ENCODE measurements at places on chromosomes 7 and 10.
A peak's percentile ranks its signal among the peaks of the same experiment; 100 is the strongest.

DNA sequence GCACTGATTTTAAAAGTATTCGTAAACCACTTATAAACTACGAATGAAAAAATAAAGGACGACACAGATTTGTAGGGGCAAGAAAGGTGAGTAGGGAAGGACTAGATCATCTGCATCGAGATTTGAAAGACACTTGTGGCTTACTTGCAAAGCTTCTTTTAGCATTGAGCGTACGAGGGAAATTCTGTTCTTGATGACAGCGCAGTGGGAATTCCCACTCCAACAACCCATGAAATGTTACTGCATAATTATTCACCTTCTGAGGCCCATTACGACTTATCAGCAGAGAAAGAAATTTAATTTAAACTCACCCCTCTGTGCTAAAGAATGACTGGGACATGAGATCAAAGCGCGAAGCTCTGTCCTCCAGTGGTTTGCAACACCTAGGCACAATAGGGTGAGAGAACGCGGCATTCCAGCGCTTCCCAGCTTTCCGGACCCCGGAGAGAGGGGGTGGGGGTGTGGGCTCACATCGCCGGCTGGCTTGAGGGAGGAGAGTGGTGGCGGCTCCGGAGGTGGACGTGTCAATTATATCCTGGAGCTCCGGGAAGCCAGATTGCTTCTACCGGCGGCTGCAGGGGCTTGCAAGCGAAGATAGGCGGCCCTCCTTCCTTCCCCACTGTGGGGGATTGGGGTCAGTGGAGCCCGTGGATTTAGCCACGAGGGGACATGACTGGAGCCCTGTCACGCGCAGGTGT lies 10.3 kb downstream of the SP8 start:
- DNase-seq: no peak

GRCh38 chr7:8391353-8392062 lies 41.9 kb upstream of the NXPH1 start:
- DNase-seq: no peak

DNA sequence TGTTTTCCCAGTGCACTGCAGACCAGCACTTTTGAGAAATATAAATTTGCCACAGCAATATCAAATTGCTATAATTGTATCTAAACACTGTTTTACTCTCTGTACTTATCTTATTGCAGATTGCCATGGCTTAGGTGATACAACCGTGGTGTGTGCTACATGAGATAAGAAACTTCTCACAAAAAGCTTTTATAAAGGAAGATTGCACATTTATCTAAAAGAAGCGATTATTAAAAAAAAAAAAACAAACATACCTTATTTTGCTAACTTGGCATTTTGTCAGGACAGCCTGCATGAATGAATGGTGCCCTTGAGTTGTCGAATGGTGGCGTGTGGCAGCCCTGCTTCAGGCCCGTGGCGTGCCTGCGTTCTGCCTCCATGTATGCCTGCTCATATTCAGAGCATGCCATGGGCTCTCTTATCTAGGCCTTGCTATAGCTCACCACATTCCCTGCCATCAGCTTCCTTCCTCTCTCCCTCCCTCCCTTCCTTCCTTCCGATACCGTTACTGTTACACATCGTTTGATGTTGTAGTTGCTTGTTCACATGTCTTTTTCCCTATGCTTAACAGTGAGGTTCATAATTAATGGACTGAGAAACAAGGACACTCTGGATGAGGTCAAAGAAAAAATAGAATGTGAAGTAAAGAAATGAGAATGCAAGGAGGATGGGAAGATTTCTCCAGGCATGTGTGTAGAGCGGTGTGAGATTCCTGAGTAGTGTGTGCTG lies 34.9 kb downstream of the PRKAR2B start:
- no peak for DNase-seq

- DNase-seq: no peak
Observed at GRCh38 chr10:75655791-75656451, 224.5 kb downstream of the LRMDA start.

DNA sequence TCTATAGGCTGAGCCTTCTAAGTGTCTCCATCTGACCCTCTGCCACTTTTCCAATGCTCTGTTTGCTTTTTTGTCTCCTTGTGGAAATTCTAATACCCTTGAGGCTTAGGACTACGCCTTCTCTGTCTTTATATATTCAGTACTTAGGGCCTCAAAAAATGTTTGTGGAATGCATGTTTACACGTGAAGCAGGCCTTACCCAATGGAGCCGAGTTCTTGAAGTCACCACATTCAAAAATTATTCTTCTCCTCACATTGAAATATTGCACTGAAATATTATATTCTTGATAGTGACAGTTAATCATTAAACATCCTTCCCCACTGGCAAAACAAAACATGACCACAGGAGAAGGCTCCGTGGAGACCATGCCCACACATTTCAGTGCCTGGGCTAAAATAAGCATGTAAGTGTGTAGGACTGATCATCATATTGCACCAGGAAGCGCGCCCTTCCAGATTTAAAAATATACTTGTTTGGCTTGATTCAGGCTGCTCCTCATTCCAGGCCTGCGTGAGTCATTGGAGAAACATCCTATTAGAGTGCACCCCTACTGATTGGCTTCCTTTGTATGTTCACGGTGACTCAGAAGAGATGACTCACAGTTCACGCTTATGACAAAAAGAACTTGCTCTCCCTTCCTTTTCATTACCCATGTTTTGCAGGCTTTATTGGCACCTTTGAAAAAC lies 307.4 kb upstream of the AOAH start:
- DNase-seq: peak; percentile 73

- no peak for DNase-seq
Observed at GRCh38 chr10:71938211-71938610, 26.0 kb upstream of the CHST3 start.

DNA sequence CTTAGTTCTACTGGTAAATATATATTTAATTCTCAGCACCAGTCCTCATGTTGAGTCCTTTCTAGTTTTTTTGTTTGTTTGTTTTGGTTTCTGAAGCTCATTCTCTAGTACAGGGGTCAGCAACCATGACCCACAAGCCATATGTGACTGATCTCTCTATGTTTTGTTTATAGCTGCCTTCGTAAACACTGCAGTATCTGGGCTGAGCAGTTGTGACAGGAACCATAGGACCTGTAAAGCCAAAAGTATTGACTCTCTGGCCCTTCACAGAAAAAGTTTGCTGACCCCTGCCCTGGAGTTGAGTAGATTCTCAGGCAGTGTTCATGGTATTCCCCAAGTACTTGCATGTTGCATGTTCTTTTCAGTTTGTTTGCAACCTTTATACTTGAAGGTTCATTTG lies 20.8 kb downstream of the NET1 start:
- DNase-seq: no peak

DNA sequence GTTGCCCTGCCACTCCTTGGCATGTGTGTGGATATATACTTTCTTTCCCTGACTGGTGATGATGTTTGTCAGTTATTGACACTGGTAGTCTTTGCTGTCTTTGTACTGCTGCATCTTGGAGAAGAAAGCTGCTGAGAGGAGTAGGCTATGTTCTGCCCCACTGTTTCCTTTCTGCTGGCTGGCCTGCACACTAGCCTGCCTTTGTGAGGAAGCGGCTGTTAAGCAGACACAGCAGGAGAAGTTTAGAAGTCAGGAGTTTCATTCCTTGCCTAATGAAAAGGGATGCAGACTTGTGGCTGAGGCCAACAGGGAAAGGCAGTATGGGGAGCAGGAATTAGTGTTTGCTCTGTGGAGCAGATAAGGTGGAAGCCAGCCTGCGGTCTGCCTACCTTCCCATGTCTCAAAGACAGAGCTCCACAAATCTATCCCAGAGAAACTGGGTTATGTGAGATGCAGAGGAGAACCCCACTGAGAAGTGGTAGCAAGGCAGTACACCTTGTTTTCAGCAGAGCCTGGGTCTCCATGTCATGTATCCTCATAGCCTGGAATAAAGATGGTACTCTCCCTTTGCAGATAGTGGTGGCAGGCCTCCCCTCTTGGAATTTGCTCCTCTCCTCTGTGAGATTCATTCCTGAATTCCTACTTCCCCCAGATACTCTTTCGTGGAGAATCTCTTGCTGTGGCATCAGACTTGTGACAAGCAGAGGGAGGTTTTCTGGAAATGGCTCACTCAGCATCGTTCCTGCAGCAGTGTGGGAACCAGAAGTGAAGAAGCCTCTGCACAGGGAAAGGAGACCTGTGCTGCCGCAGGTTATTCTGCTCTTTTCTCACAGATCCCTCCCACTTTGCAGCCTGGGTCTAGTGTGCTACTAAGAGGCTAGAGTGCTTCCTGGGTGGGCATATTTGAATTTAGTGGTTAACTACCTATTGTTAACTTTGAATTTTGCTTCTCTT lies 130.2 kb downstream of the LRRC4 start:
- DNase-seq: no peak

DNA sequence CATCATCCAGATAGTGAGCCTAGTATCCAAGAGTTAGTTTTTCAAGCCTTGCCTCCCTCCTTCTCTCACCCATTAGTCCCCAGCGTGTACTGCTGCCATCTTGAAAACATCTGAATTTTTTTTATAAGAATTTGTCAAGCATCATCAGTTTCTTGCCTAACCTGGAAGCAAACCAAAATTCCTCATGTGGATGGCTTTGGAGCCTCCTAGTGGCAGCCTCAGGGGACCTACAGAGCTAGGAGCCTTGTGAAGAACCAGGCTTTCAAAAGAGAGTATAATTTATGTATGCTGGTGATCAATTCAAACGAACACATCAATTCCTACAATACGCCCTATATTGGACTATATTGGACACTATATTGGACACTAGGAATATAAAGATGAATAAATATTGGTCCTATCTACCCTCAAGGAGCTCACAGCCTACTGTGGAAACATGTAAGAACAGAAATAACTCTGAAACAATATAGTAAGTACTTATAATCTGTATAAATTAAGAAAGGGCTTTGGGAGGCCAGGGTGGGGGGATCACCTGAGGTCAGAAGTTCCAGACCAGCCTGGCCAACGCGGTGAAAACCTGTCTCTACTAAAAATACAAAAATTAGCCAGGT lies 63.4 kb downstream of the HPSE2 start:
- no peak for DNase-seq

GRCh38 chr7:138097064-138097741 lies 20.9 kb downstream of the AKR1D1 start:
- DNase-seq: no peak

DNA sequence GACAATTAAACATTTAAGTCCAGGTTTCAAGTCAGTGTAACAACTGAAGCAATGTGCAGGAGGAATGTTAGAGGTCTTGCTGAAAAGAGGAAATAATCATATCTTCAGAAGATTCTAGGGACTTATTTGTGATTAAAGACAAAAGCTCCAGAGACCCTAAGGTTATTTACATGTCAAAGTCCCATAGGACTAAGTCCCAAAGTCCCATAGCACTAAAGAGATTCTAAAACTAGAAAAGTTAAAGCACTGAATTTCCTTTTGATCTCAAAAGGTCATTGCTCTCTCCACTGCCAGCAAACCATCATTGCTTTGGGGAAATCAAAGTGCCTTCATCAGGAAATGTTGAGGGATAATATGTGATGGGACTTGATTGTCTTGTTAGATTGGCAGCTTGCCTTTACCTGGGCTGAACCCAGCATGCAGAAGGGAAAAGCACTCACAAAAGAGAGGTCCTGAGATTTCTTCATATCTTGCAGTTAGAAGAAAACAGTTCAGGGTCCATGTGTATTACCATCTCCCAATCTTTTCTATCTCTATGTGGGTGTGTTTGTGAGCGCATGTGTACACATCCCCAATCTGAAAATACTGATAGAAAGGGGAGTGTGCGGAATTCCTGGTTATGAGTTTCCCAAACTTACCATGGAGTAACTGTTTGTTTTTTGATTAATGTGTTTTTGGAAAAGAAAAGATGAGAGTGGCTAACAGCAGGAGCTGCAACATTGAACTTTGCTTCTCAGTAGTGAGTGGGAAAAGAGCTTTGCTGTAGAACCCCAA lies 21.8 kb downstream of the NUDT13 start:
- peak; percentile 9 for DNase-seq

- peak; percentile 74 for DNase-seq
Observed at GRCh38 chr7:129824291-129825208, 128.2 kb downstream of the UBE2H start.

- DNase-seq: peak; percentile 41
Observed at GRCh38 chr7:100137851-100138760, 10.6 kb upstream of the LAMTOR4 start.

GRCh38 chr10:74947781-74948401 lies 121.5 kb downstream of the KAT6B start:
- peak; percentile 74 for DNase-seq

DNA sequence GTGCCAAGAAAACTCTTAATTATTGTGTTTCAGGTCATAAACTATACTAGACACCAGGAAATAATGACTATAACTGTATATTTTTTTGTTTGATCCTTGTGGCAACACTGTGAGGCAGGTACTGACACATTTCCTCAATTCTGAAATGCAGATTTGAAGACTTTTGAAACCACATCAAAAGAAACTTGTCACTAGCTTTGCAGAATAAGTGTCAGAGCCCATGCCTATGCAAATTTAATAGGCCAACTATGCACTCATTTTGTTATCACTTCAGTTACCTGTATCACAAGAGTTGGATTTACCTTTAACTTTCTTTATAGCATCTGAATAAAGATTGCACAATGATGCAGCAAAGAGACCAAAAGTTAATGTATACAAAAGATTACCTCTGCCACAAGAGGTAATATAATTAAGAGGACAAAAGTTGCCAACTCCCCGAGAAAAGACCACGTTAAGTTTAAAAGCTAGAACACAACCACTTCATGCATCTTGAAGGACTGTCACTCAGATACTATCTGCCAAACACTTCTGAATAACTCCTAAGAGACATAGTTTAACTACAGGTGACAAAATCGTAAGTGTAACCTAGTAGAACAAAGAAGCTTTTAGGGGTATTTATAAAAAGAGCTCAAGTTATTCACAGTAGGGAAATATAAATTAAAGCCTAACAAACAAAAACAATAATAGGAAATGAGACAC lies 80.5 kb downstream of the ELAPOR2 start:
- DNase-seq: no peak

DNA sequence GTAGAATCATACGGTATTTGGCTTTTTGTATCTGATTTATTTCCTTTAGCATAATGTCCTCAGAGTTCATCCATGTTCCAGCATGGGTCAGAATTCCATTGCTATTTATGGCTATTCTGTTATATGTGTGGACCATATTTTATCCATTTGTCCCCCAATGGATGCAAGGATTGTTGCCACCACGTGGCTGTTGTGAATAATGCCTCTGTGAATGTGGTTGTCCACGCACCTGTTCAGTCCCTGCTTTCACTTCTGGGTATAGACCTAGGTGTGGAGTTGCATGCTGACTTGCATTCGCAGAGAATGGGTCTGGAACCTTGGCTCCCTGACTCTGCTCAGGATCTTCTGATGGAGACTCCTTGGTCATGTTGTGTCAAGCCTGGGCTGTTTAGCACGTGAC lies 199.9 kb downstream of the CAMK1D start:
- DNase-seq: no peak

DNA sequence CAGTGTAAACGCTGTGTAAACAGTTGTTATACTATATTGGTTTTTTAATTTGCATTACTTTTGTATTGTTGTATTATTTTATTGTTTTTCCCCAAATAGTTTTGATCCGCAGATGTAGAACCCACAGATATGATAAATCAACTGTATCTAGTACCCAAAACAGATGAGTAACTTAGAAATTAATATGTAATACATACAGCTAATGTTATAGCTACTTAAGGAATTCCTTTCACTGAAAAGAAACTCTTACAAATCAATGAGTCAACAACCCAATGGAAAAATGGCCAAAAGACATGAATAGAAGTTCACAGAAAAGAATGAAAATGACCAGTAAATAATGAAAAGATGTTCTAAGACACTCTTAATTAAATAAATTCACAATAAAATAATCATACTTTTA lies 32.3 kb upstream of the ARL4A start:
- no peak for DNase-seq

GRCh38 chr10:14800397-14800796 lies 25.7 kb upstream of the FAM107B start:
- DNase-seq: no peak
